ENCODE measurements at places on chromosomes 3 and 15.

- H3K4me1 ChIP-seq, result peaks cover 48% of the 10 kb centered on the region
- no peak for DNase-seq
- no peaks in the 10 kb centered on the region for H3K27me3 ChIP-seq
- H3K4me3 ChIP-seq, result peak overlapping the region; percentile 15
Measured at GRCh38 chr3:107975529-107976201, 115.2 kb downstream of the CD47 start.

- H3K4me1 ChIP-seq, result peaks cover 9% of the 10 kb centered on the region
- no peak overlapping the region for H3K4me3 ChIP-seq
- no peaks in the 10 kb centered on the region for H3K36me3 ChIP-seq
- no peak for DNase-seq
- H3K27me3 ChIP-seq, result no peaks in the 10 kb centered on the region
Measured at GRCh38 chr3:189685860-189686259, 54.7 kb downstream of the TP63 start.

GRCh38 chr3:126316031-126316461 is 41.2 kb downstream of the KLF15 start:
- no peak for DNase-seq
- no peaks in the 10 kb centered on the region for H3K4me1 ChIP-seq
- no peak overlapping the region for H3K27ac ChIP-seq
- H3K27me3 ChIP-seq, result peaks cover 2% of the 10 kb centered on the region
- no peak overlapping the region for H3K4me3 ChIP-seq

DNA sequence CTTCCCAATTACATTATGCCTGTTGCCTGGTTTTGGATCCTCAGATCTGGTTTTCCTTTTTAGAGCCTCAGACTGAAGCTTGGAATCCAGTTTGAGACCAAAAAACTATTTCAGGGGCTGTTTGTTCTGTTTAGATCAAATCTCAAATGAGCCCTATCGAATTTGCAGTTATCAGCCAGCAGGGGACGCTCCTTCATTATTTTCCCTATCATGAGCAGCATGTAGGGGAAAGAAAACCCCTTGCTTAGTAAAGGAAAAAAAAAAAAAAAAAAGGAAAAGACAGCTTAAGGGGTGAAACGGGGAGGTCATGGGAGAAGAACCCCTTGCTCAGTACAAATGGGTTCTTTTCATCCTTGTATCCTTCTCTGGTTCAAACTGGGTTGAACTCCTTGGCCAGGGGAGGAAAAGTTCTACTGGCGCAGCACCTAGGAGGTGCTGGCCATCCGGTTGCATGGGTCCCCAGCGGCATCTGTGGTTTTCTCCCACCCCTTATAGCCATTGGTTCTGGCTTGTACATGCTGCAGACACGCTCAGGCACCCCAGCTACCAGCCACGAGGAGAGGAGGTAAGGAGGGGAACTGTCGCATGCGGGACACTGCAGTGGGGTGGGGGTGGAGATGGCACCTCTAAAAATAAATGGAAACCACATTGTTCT is 1375.1 kb upstream of the ALCAM start:
- H3K27ac ChIP-seq, result no peak overlapping the region
- H3K36me3 ChIP-seq, result no peaks in the 10 kb centered on the region
- no peak overlapping the region for H3K4me3 ChIP-seq
- DNase-seq, result no peak

GRCh38 chr3:120148187-120148949 is 54.1 kb upstream of the GSK3B start:
- H3K4me1 ChIP-seq, result peaks cover 19% of the 10 kb centered on the region

- no peaks in the 10 kb centered on the region for H3K4me1 ChIP-seq
- H3K4me3 ChIP-seq, result no peak overlapping the region
- DNase-seq, result no peak
- no peaks in the 10 kb centered on the region for H3K27me3 ChIP-seq
Measured at GRCh38 chr3:182201456-182202168, 489.9 kb downstream of the SOX2 start.

GRCh38 chr3:17752876-17753631 is 10.6 kb upstream of the TBC1D5 start:
- H3K27ac ChIP-seq, result no peak overlapping the region
- no peaks in the 10 kb centered on the region for H3K27me3 ChIP-seq
- H3K4me1 ChIP-seq, result peaks cover 7% of the 10 kb centered on the region
- H3K4me3 ChIP-seq, result no peak overlapping the region

DNA sequence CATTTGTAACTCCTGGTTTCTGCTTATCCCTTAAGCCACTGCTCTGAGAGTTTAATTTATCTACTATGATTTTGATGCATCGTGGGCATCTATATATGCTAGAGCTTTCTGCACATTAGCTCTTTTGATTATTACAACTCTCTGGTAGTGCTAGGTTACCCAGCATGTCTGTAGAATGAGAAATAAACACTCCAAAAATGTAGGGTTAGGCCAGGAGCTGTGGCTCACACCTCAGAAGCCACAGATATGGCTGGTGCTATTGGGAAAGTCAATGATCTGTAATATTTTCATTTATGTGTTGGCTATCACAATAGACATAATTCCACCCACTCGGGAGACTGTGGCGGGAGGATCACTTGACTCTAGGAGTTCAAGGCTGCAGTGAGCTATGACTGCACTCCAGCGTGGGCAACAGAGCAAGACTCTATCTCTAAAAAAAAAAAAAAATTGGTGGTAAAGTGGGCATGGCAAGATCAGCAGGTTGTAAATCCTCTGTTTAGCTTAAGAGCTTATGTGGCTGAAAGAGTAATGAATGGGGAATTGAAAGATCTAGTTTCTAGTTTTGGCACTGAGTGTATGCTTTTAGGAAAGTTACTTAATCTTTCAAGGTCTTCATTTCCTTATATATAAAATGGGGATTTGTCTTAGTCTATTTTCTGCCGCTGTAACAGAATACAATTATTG is 6.3 kb downstream of the TIGIT start:
- H3K27me3 ChIP-seq, result no peaks in the 10 kb centered on the region
- H3K27ac ChIP-seq, result peak overlapping the region; percentile 36
- H3K36me3 ChIP-seq, result no peaks in the 10 kb centered on the region
- H3K4me3 ChIP-seq, result no peak overlapping the region

GRCh38 chr15:59152694-59153450 is 47.9 kb downstream of the CCNB2 start:
- no peak for DNase-seq
- H3K27me3 ChIP-seq, result no peaks in the 10 kb centered on the region
- no peak overlapping the region for H3K4me3 ChIP-seq
- H3K36me3 ChIP-seq, result no peaks in the 10 kb centered on the region
- H3K4me1 ChIP-seq, result no peaks in the 10 kb centered on the region

GRCh38 chr3:119025171-119025795 is 9.4 kb downstream of the IGSF11 start:
- no peaks in the 10 kb centered on the region for H3K27me3 ChIP-seq
- H3K36me3 ChIP-seq, result no peaks in the 10 kb centered on the region
- H3K4me3 ChIP-seq, result no peak overlapping the region

DNA sequence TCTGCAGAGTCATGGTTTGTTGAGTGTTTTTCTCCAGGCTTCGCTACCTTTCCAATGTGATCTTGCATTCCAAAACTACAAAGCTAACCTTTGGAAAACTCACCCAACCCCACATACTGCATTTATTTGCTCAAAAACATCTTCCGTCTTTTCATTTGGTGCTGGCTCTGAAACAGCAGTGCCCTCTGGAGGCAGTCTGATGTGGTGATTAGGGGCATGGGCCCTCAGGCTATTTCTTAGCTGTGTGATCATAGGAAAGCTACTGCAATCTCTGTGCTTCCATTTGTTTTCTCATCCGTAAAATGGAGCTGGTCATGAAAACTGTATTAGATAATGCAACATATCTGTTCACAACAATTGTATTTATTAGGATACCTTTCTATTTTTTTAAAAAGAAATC is 47.0 kb downstream of the MTHFS start:
- no peaks in the 10 kb centered on the region for H3K4me1 ChIP-seq
- no peak overlapping the region for H3K27ac ChIP-seq
- no peak overlapping the region for H3K4me3 ChIP-seq
- H3K27me3 ChIP-seq, result no peaks in the 10 kb centered on the region
- no peaks in the 10 kb centered on the region for H3K36me3 ChIP-seq

DNA sequence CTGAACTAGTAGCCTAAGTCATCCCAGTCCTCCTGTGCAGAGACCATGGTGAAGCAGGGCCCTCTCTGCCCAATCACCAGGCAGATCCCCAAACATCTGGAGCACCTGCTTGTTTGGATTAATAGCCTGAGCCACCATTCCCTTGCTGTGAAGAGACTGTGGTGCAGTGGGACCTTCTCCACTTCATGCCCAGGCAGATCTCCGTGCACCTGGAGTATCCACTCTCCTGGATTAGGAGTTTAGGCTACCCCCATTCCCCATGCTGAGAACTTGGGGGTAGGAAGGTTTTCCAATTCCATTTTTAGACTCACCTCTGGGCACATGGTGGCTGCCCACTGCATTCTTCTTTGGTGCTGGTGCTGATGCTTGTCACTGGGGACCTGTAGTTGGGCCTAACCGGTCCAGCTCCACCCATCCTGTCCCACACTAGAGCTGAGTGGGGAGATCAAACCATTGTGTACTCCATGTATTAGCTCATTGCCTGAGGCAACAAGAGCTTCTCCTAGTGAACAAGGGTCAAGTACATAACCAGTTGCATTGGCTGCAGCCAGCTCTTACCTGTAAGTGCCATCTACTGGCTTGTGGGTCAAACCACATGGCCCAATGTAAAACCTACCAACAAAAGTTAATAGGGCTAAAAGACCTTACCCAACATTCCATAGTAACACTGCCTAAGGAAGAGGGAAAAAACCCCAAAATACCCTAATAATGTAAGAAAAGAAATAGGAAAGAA is 382.5 kb upstream of the CBLB start:
- H3K27me3 ChIP-seq, result peaks cover 5% of the 10 kb centered on the region
- H3K27ac ChIP-seq, result no peak overlapping the region
- H3K4me3 ChIP-seq, result no peak overlapping the region
- no peaks in the 10 kb centered on the region for H3K36me3 ChIP-seq
- DNase-seq, result no peak
- no peaks in the 10 kb centered on the region for H3K4me1 ChIP-seq

- DNase-seq, result peak; percentile 46
- no peaks in the 10 kb centered on the region for H3K36me3 ChIP-seq
- peaks cover 20% of the 10 kb centered on the region for H3K27me3 ChIP-seq
- peak overlapping the region; percentile 79 for H3K4me3 ChIP-seq
- H3K27ac ChIP-seq, result no peak overlapping the region
Measured at GRCh38 chr3:194395778-194396538, 3.1 kb downstream of the GP5 start.

- H3K4me1 ChIP-seq, result no peaks in the 10 kb centered on the region
- H3K27me3 ChIP-seq, result peaks cover 11% of the 10 kb centered on the region
- H3K4me3 ChIP-seq, result no peak overlapping the region
- no peak overlapping the region for H3K27ac ChIP-seq
- H3K36me3 ChIP-seq, result no peaks in the 10 kb centered on the region
- no peak for DNase-seq
Measured at GRCh38 chr15:101613130-101614000, 38.8 kb downstream of the TM2D3 start.

Data from T-cell (primary cell).